C1 segment of cervical spinal cord (tissue), 14 donors: ENCODE measurements at places on chromosomes 12 and 14.

GRCh38 chr14:99654235-99654985, 9.5 kb downstream of the HHIPL1 start:
- DNase-seq = no peak

DNA sequence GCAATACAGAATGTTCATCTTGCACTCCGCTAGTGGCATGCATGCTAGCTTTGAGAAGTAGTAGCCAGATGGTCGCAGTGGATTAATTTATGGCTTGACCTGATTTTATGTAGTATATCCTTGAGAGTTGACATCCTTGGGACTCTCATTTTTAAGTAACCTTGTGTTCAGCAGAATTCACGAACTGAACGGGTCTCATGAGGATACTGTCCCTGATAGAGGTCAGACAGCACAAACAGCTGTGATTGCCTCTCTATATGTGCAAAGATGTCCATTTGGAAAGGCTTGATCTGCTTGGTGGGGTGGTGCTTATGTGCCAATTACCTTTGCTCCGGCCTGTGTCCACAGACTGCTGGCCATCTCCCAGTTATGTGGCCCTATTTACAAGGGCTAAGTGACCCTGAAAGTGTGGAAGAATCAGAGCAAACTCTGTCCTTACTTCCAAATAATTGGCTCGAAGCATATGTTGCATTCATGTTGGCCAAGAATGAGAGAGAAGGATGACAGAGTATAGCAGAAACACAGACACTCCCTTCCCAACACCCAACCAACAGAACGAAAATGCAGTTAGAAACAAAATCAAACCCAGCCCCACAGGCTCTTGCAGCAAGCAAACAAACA, 167.1 kb downstream of the CRADD start:
- no peak for DNase-seq

DNA sequence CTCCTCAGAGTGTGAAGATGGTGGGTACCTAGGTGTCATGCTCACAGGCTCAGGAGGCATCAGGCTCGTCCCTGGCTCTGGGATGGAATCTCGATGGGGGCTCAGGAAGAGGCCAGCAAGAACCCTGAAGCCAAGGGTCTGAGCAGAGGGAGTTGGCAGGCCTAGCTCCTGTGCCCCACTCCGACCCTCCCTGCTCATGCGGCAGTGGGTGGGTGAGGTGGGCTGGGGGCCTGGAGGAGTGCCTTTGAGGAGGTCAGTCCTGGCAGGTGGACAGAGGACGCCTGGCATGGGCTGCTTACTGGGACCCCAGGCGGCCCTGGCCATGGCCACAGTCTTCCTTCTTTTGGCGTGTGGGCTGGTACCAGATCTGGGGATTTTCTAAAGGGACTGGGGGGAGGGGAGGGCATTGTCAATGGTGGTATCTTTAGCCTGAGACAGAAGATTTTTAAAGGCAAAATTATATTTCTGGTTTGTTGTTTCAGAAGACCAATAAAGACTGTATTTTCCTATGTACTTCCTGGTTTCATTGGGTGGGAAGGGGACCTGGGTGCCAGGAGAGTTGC, 16.0 kb downstream of the LRTM2 start:
- no peak for DNase-seq

GRCh38 chr12:53201639-53202038, 5.4 kb downstream of the ITGB7 start:
- DNase-seq = no peak

DNA sequence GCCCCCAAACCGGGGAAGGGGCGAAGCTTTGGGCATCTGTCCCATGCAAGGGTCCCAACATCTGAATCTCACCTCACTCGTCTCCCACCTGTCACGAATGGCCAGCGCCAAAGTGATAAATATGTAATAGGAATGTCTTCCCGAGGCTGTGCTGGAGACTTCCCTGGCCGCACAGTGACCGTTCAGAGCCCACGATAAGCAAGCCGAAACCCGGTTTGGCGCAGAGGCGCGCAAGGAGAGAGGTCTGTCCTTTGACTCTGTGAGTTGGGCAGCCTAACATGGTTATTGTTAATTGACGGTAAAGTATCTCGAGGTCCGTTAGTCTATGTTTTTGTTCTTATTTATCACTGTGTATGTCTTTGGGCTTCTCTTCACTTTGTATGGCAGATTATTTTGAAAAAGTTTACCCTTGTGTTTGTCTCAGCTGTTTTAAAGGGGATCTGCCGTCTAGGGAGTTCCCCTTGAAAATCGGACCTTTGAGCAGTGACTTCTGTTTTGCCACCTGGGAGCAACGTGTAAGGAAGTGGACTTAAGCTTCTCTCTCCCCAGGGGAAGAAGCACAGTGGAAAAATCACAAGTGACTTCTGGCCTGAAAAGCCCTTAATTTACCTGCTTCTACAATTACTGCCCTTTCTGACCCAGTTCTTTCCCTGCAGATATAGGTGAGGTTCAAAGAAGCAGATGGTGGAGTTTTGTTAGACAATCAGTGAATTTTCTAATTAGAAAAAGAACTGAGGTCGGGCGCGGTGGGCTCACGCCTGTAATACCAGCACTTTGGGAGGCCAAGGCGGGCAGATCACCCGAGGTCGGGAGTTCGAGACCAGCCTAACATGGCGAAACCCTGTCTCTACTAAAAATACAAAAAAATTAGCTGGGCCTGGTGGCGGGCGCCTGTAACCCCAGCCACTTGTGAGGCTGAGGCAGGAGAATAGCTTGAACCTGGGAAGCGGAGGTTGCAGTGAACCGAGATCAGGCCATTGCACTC, 1.1 kb upstream of the TM9SF1 start:
- no peak for DNase-seq

DNA sequence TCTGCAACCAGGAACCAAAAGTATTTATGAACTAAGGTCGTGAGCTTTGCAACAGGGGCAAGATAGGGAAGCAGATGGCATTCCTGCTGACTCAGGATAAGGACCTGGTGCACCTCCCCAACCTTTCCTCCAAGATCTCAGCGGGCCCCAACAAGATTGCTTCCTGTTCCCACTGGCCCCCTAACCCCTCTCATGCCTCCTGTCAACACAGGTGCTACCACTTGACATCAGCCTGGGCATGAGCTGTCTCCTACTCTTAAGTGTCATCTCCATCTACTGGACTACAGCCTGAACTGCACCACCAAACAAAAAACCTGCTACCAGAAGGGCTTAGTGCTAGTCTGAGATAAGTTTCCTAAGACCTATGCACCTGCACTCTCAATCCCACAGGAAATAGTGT, 32.7 kb downstream of the MED6 start:
- no peak for DNase-seq

DNA sequence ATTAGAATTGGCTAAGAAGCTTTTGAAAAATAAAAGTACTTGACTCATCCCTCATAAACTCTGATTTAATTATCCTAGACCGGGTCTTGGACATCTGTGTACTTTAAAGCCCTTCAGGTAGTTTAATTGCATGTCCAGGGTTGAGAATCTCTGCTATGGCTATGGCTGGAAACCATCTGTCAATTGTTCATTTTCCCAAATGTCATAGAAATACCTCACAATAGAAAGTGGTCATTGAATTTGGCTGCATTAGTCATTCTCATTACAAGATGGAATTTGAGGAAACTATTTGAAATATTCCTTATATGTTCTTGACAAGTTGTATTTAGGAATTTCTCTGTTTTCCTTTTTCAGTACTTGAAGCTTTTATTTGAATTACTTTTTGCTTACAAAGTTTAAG, 111.3 kb downstream of the TSHR start:
- no peak for DNase-seq

GRCh38 chr12:92130999-92131398, 14.6 kb downstream of the BTG1 start:
- DNase-seq = no peak

DNA sequence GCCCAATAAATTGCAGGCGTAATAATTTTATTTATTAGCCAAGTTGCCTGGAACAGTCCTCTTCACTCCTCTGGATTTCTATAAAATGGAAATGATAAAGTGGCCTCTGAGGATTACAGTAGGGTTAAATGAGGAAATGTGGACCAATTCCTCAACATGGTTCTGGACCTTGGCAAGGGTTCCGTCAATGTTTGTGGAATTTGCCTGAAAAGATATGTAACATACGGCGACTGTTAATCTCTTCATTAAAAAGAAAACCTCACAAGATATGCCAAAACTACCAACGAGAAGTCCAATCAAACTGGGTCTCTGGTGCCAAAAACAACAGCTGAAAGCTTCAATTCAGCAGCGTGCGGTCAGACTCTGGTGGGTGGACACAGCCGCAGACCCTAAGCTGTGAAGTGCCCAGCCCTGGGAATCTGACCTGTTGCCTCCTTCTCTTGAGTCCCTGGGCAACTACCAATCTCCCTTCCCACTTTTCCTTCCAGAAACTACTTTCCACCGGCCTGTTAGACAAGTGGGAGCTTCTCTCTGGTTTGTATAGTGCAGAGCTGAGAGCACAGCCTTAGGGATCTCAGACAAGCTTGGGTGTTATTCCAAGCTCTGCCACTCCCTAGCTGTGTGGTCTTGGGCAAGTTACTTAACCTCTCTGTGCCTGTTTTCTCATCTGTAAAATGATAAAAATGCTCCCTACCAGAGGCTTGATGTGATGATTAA, 190.5 kb upstream of the GSC start:
- no peak for DNase-seq

DNA sequence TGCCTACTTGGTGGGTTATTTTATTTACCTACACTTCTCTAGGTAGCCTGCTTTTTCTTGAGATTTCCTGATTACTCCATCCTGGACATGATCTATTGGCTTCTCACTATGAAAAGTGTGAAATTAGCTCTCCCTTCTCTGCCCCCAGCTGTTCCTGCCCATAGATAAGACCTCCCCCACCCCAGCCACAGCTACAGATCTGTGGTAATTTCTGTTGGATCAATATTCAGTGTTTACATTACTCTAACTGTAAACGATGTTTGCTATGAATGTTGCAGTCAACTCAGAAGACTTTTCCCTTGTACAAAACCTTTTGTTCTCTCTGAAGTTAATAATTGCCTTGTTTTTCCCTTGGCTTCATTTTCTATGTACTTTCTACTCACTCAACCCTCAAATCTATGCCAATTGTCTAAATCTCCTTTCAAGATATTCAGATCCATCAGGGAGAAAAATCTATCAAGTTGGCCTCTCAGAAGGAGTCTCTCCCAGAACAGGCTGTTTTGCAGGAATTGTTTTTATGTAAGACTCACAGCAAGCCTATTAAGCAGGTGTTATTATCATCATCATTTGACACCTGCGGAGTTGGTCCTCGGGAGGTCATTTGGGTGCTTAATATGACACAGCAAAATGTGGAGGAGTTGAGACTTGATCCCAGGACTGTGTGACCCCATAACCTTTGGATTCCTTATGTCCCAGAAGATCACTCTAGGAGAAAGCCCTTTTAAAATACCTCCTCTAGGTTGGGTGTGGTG, 227.4 kb downstream of the SUDS3 start:
- DNase-seq = no peak

DNA sequence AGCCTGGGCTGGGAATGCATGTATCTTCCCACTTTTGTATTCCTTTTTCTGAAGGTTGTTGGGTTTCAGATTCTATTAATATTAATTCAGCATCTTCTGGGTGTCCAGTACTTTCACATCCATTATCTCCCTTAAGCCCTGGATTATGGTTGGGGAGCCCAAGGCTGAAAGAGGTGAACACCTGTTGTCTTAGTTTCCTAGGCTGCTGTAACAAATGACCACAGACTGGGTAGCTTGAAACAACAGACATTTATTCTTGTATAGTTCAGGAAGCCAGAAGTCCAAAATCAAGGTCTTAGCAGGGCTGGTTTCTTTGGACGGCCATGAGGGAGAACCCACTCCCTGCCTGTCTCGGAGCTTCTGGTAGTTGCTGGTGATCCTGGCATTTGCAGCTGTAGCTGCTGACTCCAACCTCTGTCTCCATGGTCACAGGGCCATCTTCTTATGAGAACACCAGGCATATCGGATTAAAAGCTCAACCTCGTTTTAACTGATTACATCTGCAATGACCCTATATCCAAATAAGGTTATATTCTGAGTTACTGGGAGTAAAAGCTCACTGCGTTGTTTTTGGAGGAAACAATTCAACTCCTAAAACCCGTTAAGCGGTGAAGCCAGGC, 68.2 kb upstream of the CLMN start:
- DNase-seq = no peak

- no peak for DNase-seq
Measured at GRCh38 chr14:76261371-76261811, 109.7 kb downstream of the GPATCH2L start.
